ENCODE measurements at places on chromosomes 1 and 21.

- DNase-seq, result no peak
Observed at GRCh38 chr1:45177452-45177851, 29.0 kb downstream of the ZSWIM5 start.

DNA sequence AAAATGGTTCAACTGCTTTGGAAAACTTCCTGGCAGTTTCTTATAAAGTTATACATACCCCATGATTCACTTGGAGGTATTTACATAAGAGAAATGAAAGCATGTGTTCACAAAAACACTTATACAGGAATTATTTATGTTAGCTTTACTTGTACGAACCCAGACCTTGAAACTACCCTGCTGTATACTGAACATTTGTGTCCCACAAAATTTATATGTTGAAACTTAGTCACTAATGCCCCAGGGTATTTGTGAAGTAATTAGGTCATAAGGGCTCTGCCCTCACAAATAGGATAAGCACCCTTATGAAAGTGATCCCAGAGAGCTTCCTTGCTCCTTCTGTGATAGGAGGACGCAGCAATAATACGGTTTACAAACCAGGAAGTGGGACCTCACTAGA is 42.7 kb upstream of the B3GALT2 start:
- no peak for DNase-seq

DNA sequence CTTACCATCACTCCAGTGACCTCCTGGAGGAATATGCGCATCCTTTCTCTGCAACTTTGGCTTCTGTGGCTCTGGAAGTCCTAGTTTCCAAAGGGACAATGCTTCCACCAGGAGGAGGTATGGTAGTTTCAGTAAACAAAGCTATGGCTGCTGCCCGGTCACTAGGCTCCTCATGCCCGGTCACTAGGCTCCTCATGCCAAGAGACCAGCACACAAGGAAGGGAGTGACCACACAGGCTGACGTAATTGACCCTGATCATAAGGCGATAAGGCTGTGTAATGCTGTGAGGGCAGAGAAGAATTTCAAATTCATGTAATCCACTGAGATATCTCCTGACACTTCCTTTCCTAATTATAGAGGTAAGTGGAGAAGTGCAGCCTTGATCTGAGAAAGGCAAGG is 102.9 kb downstream of the DTL start:
- no peak for DNase-seq

DNA sequence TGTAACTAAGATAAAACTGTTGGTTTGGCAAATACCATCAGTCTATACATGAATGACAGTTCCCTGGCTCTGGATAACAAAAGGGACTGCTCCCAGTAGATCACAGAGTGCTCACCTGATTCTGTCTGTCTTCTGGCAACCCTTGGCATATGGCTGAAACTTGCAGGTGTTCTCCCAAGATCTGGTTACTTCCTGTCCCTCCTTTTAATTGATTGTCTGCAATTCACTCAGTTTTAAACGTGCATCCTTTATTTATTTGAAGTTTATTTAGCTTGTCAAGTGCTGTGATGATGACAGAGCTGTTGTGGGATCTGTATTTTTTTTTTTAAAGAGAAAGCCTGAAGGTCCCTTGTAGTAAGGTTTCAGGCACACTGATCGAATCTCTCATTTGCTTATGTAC is 3.4 kb downstream of the KCNA3 start:
- DNase-seq, result no peak

- no peak for DNase-seq
Observed at GRCh38 chr1:20212685-20213331, 26.5 kb upstream of the PLA2G2C start.
